Smooth muscle cell of trachea (primary cell): ENCODE measurements at places on chromosomes 13 and 19. TPM values are rescaled to one million over a fixed set of nuclear protein-coding genes. Genes with fewer than 3 reads are reported as not detected.

Gene KLK6
- total RNA-seq = not detected in 2 replicates

Gene CYP2F1
- total RNA-seq = not detected in 2 replicates

Gene ZNF829
- total RNA-seq = 3.3 and 5.4 TPM in 2 replicates

Gene KLK8
- not detected in 2 replicates for total RNA-seq
